Aorta (tissue), 5 donors: ENCODE measurements at places on chromosomes 16 and 17. TPM values are rescaled to one million over a fixed set of nuclear protein-coding genes. Genes with fewer than 3 reads are reported as not detected.
A peak's percentile ranks its signal among the peaks of the same experiment; 100 is the strongest.

DNA sequence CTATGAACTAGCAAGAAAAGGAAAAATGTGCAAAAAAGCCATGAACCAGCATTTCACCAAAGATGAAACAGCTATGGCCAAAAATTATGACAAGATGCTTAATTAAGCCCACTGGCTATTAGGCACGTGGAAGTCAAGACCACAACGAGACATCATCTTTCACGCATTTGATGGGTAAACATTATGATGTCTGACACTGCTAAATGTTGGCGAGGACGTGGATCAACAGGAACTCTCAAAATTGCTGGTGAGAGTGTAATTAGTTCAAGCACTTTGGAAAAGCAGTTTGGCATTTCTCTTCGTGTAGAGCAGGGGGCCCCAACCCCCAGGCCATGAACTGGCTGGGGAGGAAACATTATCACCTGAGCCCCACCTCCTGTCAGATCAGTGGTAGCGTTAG, 39.6 kb upstream of the ADGRG1 start:
- no peak for DNase-seq

GRCh38 chr17:58535431-58535830, 21.0 kb upstream of the MTMR4 start:
- no peak for DNase-seq

DNA sequence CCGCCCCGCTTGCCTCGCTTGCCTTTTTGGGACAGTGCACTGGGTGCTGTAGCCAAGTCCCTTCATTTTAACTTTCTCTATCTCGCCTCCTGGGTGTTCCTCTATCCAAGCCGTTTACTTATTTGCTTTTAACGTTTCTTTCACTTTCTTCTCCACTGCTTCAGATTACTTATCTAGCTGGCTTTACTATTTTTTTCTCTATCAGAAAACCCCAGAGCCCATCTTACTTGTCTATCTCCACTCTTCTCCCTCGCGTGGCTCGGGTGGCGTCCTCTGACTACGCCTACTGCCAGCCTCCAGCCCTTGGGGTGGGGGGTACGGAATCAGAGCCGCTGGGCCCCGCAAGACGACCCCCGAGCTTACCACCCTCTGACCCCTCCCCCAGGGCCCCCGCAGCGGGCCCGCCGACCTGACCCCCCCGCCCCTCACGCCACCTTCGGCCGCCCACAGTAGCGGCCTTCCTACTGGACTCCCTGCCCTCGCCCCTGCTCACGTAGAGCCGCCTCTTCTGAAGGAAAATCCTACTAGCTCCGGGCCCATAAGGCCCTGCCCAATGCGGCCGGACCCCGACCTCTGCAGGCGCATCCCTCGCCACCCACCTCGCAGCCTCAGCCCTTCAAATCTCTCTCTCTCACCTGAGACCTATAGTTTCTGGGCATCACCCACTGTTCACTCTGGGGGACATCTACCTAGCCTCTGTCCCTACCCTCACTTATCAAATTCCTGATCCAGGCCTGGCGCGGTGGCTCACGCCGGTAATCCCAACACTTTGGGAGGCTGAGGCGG, 1.0 kb upstream of the SLC12A4 start:
- DNase-seq = no peak

GRCh38 chr17:64172510-64172909, 42.6 kb upstream of the ERN1 start:
- DNase-seq = no peak

- no peak for DNase-seq
These were observed 156.5 kb downstream of the FOXL1 start for GRCh38 chr16:86734543-86735460.

DNA sequence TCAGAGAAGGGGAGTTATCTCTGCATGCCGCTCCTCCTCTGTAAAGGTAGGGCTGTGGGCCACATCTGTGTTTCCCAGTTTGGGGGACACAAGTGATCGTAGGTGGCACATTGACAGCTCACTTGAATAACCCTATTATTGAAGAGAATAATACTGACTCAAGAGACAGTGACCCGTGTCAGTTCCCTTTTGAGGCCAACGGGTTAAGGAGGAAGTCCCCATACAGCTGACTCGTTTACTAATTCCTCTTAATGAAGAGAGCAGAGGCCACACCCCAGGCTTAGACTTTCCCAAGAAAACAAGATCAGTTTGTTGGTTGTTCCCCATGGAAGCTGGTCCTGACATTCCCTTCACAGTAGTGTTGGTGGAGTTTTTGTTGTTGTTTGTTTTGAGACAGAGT, 33.0 kb downstream of the IL4R start:
- DNase-seq = no peak

DNA sequence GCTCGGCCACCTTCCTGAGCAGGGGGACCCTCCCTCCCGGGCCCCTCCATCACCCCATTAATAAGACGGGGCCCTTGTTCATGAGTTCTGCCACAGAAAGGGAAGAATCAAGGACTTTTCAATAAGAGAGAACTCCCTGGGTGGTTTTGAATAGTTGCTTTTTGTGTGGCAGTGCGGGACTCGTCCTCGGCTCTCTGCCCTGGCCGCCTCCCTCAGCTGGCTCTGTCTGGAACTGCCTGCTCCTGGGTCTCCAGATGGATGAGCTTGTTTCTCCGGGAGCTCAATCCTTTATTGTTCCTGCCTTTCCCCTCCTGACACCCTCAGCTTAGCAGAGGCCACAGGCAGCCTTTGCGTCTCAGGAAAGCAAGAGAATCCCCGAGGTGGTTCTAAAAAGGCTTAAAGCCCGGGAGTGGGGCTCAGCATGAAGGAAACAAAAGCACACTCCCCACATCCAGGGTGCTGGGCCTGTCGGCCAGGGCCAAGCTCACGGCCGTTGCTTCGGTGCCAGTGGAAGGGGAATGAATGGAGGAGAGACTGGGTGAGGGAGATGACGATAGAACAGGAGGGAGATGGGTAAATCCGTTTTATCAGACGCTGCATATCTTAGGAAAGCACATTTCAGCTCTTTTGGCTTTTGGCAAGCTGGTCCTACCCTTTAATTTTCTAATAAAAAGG, 60.2 kb downstream of the RAI1 start:
- no peak for DNase-seq

GRCh38 chr16:88379694-88380040, 3.1 kb upstream of the ZNF469 start:
- DNase-seq = no peak

GRCh38 chr16:64654178-64654577, 467.7 kb downstream of the CDH11 start:
- no peak for DNase-seq

- DNase-seq = no peak
These were observed 35.7 kb downstream of the ZCCHC14 start for GRCh38 chr16:87457061-87457611.

DNA sequence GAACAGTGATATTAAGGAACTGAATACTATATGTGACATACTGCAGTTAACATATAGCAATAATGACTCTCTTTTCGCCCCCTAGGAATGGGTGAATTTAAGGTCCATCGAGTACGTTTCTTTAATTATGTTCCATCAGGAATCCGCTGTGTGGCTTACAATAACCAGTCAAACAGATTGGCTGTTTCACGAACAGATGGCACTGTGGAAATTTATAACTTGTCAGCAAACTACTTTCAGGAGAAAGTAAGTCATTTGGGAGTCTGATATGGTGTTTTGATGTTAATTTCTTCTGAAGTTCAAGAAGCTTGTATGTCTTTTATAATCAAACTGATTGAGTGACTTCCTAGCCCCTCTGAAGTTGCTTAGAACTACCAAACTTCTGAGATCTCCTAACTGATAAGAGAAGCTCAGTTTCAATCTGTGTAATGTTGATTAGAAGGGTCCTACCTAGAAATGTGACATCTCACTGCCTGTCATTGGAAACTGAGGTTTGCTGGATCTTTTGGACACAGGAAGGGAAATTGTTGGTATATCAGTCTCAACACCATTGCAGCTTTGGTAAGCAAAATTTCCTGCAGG, 1.0 kb downstream of the UTP4 start:
- no peak for DNase-seq

DNA sequence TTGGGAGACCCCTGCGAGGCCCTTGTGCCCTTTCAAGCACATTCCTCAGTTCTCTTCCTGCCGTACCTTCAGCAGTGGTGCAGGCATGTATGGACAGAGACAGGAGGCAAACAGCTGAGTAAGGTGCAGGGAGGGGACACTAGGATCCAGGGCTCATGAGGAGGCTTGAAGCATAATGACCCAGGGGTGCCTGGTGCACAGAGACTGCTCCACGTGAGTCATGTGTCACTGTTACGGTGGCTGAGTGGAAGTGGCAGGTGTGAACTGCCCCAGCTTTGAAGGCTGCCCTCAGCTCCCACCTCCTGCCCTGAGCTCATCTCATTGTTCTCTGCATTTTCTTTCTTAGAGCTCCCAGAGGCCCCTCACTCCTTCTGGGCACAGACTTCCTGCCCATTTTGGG, 124.8 kb downstream of the NTN1 start:
- no peak for DNase-seq

- DNase-seq = no peak
These were observed 1.4 kb upstream of the RAC3 start for GRCh38 chr17:82029990-82030469.

DNA sequence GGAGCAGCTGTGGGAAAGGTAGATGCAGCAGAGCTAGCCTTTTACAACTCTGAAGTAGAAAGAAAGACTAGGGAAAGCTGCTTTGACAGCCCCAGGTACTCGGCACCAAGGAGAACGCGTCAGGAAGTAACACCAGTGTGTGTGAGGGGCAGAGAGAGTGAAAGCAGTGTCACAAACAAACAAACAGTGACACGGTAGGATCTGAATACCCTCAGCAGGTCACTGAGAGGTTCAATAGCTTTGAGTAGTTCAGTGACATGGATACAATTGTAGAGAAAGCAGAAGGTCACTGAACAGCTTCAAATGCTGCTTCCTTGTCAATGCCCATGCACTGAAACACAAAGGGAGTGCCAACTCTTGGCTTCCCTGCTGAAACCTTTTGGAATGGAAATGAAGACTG, 150.3 kb upstream of the C17orf78 start:
- no peak for DNase-seq

DNA sequence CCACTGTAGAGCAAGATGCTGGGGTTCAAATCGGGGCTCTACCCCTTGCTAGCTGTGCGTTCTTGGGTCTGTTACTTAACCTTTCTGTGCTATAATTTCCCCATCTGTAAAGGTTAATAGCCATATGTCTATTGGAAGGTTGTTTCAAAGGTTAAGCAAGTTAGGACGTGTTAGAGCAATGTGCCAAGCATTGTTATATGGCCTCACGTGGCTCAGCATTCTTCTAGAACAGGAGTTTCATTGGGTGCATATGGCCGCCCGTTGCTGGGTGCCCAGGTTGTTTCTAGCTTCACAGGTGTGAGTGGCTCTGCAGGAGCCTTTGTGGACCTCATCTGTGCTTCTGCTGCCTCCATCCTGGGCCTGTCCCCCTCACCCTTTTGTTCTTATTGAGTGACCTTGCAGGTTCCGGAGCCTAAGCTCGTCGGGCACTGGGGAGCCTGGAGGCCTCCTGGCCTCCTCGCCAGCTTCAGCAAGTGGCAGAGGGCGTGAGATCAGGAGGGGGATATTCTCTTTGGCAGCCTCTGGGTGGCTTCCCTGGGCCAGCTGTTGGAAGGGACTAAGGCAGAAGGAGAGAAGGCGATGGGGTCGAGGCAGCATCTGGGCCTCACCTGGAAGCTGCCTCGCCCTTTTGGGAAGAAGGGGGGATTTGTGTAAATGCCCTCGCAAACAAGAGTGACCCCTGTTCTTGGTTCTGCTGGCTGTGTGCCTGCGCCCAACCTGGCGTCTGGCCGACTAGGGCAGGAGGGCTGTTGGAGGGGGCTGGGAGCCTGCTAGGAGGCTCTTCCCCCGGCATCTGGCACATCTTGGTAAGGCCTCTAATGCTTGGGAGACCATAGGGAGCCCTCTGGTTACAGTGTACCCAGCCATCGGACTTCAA, 80.2 kb upstream of the CIBAR2 start:
- DNase-seq = no peak

DNA sequence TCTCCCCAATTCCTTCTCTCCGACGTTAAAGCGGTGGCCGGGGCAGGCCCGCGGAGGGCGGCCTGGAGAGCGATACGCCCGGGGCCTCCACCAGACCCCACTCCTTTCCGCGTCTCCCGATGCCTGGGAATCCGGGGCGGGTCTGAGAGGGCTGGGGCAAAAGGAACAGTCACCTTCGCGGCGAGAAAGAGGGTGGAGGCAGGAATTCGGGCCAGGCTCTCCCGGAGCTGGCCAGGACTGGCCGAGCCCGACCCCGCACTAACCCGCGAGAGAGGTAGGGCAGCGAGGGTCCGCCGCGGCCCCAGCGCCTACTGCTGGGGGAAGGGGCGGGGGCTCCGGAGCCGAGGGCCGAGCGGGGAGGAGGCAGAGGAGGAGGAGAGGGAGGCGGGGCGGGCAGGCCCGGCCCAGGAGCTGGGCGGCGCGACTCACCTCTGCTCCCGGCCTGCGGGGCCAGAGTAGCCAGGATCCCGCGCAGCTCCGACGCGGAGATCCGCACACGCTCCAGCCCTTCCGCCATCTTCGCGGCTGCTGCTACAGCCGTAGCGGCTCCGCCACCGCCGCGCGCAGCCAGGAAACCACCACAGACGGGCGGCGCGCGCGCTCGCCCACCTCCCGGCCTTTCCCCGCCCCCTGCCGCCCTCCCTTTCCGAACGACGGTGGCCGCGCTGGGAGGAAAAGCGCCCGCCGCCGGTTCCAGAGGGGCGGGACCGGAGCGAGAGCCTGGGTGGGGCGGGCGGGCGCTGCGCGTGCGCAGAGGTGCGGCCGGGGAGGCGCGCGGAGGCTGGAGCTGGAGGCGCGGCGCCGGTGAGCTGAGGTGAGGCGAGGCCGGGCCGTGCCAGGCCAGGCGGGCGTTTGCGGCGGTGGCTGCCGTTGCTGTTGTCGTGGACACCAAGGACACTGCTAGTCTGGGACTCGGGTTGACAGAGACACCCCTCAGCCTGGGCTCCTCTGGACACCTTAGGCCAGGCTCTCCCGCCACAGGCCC, at the start of the genes SMG6 and SRR:
Gene SMG6, minus strand, starts transcription at position 582 of the 985 bp plus-strand sequence. Its CDS starts 65 bp downstream, at position 517.
Gene SRR, plus strand, starts transcription at position 747 of the 985 bp plus-strand sequence. CDS start 11,611 bp downstream, outside the sequence.
- DNase-seq = peak; percentile 95

GRCh38 chr17:53633856-53634255, 188.9 kb upstream of the KIF2B start:
- no peak for DNase-seq

DNA sequence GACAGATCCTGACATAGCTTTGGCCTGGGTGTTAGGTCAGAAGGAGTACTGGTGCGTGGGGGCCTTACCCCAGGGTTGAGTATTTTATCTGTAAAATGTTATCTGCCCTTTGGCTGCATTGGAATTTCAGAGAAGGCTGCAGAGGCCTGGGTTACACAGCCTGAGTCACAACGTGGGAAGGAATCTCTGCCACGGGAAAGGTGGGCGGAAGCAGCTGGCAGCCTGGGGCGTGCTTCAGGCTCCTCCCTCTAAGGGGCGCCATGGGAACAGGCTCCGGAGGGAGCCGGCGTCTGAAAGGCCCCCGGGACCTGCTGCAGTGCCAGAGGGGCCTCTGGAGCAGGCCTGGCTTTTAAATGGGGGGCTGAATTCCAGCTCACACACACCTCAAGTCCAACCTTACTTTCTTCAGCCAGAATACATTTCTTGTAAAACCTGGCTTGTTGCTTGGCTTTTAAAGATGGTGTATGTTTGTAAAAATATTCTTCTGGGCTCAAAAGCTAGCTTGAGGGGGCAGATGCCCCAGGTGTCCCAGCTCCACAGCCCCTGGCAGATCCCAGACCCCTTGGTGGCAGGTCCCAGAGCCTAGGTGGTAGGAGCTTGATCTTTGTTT, 142.2 kb downstream of the RAB11FIP4 start:
- peak; percentile 69 for DNase-seq

- DNase-seq = peak; percentile 27
These were observed 77.7 kb downstream of the AMFR start for GRCh38 chr16:56347670-56348069.

Gene HOXB6
- 16.8 TPM for total RNA-seq

Gene TAT
- not detected for total RNA-seq

Gene JPH3
- total RNA-seq = 0.26 TPM

Gene PRR35
- not detected for total RNA-seq

Gene MRC2
- 232 TPM for total RNA-seq

Gene NXPH3
- 72.0 TPM for total RNA-seq

Gene MYCBPAP
- 1.8 TPM for total RNA-seq

Gene TM4SF5
- total RNA-seq = not detected

Gene DHRS7C
- not detected for total RNA-seq

Gene PYY
- total RNA-seq = not detected
